Cerebellar nuclear complex (tissue), 1 donor: ENCODE measurements at places on chromosomes 11 and 22.

DNA sequence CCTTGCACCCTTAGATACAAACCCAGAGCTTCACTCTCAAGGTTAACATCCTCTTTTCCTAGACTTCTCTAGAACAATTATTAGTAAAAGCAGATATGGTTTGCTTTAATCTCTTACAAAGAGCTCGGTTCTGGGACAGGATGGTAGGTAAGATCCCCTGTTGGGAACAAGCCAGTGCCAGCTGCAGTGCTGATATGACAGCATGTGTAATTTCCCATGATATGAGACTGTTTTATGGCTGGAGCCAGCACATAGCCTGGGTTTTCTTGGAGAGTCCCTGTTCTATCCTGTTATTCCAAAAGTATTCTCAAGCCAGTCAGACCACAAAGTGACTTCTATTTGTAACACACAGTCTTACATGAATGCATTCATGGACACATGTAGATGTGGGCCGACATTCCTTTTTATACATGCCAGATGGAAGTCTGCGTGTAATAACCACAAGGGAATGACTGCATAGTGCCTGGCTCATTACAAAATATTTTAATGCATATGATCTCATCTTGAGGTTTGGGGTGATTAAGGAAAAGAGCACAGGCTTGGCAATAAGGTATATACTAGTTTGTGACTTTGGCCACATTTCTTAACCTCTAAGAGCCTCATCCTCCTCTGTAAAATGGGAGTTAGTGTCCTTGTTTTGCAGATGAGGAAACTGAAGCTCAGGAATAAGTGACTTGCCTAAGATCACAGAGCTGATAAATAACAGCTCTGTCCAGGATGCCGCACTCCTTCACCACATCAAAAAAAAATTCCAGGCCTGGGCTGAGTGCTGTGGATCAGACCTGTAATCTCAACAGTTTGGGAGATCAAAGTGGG lies 21.8 kb downstream of the CLMP start:
- DNase-seq, result no peak

- DNase-seq, result no peak
Observed at GRCh38 chr22:46058091-46058420, 81.1 kb upstream of the WNT7B start.

GRCh38 chr11:79514290-79514689 lies 73.5 kb upstream of the TENM4 start:
- DNase-seq, result no peak

GRCh38 chr22:34324763-34325162 lies 404.5 kb upstream of the LARGE1 start:
- no peak for DNase-seq

GRCh38 chr11:120566176-120566575 lies 54.6 kb downstream of the GRIK4 start:
- DNase-seq, result no peak
